ELR (cell line): ENCODE measurements at places on chromosomes 7 and 10.

DNA sequence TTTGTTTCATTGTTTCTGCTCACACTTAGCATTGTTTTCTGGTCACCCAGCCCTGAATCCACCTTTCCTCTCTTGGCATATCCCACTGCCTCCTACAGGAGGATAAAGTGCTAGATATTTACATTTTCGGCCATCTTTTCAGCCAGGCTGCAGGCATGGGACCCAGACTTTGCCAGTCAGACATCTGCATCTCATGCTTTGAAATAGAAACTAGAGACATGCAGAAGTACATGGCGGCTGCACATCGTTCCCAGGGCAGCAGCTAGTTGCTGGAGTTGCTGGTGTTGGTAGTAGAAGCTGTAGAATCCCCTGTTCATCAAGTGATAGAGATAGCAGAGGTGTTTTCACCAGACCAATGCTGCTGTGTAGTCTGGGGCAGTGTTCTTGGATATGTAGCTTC is 18.7 kb downstream of the STAMBPL1 start:
- no peak for DNase-seq

DNA sequence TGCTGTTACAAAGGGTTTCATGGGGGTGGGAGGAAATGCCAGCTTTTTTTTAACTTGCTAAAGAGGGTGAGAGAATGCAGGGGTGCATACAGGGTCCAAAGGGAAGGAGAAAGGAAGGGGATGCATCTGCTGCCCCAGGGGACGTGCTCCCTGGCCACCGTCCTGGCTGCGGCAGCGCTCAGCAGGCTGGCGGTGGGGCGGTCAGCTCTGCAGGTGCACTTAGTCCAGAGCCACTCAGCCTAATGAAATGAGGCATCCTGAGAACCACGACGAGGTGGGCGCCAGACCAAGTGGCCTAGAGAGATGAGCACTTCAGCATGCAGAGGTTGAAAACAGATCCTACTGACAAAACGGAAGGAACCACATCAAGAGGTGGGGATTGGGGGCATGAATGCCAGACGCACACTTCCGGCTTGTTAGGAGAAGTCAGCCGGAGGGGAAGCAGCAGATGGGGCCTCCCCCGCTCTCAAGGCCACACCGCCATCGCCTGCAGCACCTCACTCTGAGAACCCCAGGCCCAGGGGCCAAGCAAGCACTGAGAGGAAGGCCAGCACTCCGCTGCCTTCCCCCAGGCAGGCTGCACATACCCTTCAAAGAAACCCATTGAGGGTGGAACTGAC is 94.5 kb downstream of the MAD1L1 start:
- no peak for DNase-seq

DNA sequence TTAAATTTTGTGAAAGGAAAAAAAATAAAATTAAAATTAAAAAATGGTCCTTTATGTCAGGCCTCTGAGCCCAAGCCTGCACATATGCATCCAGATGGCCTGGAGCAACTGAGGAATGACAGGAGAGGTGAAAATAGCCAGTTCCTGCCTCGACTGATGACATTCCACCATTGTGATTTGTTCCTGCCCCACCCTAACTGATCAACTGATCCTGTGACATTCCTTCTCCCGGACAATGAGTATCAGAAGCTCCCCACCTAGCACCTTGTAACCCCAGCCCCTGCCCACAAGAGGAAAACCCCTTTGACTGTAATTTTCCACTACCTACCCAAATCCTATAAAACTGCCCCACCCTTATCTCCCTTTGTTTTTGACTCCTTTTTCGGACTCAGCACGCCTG is 972.2 kb upstream of the GHITM start:
- DNase-seq = no peak

- no peak for DNase-seq
These were observed 217.7 kb downstream of the TCF7L2 start for GRCh38 chr10:113167702-113168101.

GRCh38 chr10:75865413-75866299 is 434.2 kb downstream of the LRMDA start:
- no peak for DNase-seq

- DNase-seq = no peak
These were observed 28.3 kb downstream of the FZD1 start for GRCh38 chr7:91292506-91292905.

- no peak for DNase-seq
These were observed 23.2 kb downstream of the TPK1 start for GRCh38 chr7:144812379-144813283.
